ENCODE measurements at places on chromosomes 3 and 15. TPM values are rescaled to one million over a fixed set of nuclear protein-coding genes. Genes with fewer than 3 reads are reported as not detected.

- H3K27ac ChIP-seq = no peak overlapping the region
- H3K4me1 ChIP-seq = no peaks in the 10 kb centered on the region
- no peaks in the 10 kb centered on the region for H3K36me3 ChIP-seq
- H3K4me3 ChIP-seq = no peak overlapping the region
- no peak for DNase-seq
- no peaks in the 10 kb centered on the region for H3K27me3 ChIP-seq
These were observed 8.3 kb upstream of the BBX start for GRCh38 chr3:107514453-107514852.

DNA sequence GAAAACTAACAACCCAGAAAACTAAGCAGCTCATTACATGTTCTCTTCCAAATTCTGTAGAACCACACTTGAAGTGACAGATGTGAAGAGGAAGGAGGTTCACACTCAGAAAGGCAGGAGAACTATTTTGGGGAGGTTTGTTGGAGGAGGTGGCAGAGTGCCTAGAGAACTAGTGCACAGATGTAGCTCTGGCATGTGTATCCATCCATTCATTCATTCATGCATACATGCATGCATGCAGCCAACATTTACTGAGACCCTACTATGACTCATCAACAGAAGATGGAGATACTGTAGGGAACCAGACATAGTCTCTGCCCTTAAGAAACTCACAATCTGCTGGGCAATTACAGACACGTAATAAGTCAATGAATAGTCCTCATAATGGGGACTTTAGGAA is 116.7 kb downstream of the ERC2 start:
- no peak overlapping the region for H3K4me3 ChIP-seq
- no peaks in the 10 kb centered on the region for H3K36me3 ChIP-seq

GRCh38 chr15:81115054-81115939 is 18.8 kb upstream of the CFAP161 start:
- DNase-seq = no peak
- no peak overlapping the region for H3K4me3 ChIP-seq
- H3K27me3 ChIP-seq = no peaks in the 10 kb centered on the region
- no peak overlapping the region for H3K27ac ChIP-seq
- H3K36me3 ChIP-seq = no peaks in the 10 kb centered on the region

- H3K27ac ChIP-seq = no peak overlapping the region
- H3K27me3 ChIP-seq = no peaks in the 10 kb centered on the region
- no peak for DNase-seq
- no peaks in the 10 kb centered on the region for H3K36me3 ChIP-seq
- H3K4me3 ChIP-seq = no peak overlapping the region
- no peaks in the 10 kb centered on the region for H3K4me1 ChIP-seq
These were observed 103.6 kb downstream of the ECT2 start for GRCh38 chr3:172853921-172854666.

GRCh38 chr3:36992806-36993325 is at the start of gene EPM2AIP1:
Gene EPM2AIP1, minus strand, starts transcription at chr3:36993131. Its CDS starts 54 bp downstream, at chr3:36993077.
- peak within 1 kb of the TSS; percentile 98 for H3K27ac ChIP-seq
- H3K4me3 ChIP-seq = peak within 1 kb of the TSS; percentile 84
- peaks cover 5% of the 10 kb centered on the region for H3K4me1 ChIP-seq
- no peak for DNase-seq
- no peaks in the 10 kb centered on the region for H3K27me3 ChIP-seq

The ADCY5 gene
- polyA plus RNA-seq = 15.4 TPM

- peak overlapping the region; percentile 61 for H3K4me3 ChIP-seq
- H3K27me3 ChIP-seq = no peaks in the 10 kb centered on the region
- H3K27ac ChIP-seq = peak overlapping the region; percentile 90
- DNase-seq = peak; percentile 45
- no peaks in the 10 kb centered on the region for H3K36me3 ChIP-seq
- peaks cover 4% of the 10 kb centered on the region for H3K4me1 ChIP-seq
These were observed 452 bp downstream of the BBX start for GRCh38 chr3:107523289-107523538.

GRCh38 chr15:61702224-61703020 is 357.8 kb downstream of the VPS13C start:
- no peak overlapping the region for H3K4me3 ChIP-seq
- no peaks in the 10 kb centered on the region for H3K36me3 ChIP-seq

- no peaks in the 10 kb centered on the region for H3K36me3 ChIP-seq
- no peak overlapping the region for H3K4me3 ChIP-seq
- no peak for DNase-seq
These were observed 85.4 kb downstream of the SLC6A11 start for GRCh38 chr3:10901296-10901945.

DNA sequence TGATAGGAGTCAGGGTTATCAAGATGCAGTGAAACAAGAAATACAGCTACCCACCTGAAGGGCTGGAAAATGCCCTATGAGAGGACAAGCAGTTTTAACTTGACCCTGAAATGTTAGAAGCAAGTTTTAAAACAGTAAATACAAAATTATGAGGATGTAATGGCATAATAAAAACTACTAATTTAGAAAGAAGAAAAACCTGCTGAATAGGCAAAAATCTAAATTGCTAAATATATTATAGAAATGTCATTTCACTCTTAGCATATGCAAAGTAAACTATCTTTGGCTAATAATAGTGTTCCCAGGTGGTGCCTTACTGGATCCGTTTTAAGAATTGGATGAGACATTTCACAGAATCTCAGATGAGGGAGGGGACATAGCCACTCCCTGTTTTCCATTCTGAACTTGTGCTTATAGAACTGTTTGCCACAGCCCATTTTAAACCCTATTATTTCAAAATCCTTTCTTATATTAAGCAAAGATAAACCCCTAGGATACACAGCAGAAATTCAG is 294.6 kb downstream of the LSAMP start:
- H3K27me3 ChIP-seq = no peaks in the 10 kb centered on the region
- no peak for DNase-seq
- no peak overlapping the region for H3K4me3 ChIP-seq
- H3K27ac ChIP-seq = no peak overlapping the region
- H3K4me1 ChIP-seq = no peaks in the 10 kb centered on the region

DNA sequence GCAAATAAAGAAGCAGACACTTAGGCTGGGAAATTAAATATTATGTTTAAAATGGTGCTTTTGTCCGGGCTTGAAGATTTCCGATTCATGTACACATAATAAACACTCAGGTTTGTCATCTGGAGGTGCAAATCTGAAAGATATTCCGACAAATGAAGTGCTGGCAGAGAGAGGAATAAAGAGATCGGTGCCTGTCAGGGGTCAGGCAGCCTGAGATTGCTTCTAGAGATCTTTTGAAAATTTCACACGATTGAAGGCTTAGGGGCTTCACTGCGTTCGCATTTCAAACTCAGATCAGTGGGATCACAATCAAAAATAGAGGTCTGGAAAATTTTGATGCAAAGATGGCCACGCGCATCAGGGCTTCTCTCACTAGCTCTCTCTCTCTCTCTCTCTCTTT is 33.2 kb downstream of the NR2F2 start:
- peaks cover 6% of the 10 kb centered on the region for H3K4me1 ChIP-seq
- H3K27me3 ChIP-seq = no peaks in the 10 kb centered on the region
- no peak overlapping the region for H3K27ac ChIP-seq
- no peak overlapping the region for H3K4me3 ChIP-seq
- H3K36me3 ChIP-seq = no peaks in the 10 kb centered on the region

The MAGEL2 gene
- 0.75 TPM for polyA plus RNA-seq

- H3K4me1 ChIP-seq = peaks cover 14% of the 10 kb centered on the region
- DNase-seq = no peak
- H3K27ac ChIP-seq = no peak overlapping the region
- H3K4me3 ChIP-seq = no peak overlapping the region
These were observed 84.9 kb upstream of the PSMD6 start for GRCh38 chr3:64108231-64108630.

DNA sequence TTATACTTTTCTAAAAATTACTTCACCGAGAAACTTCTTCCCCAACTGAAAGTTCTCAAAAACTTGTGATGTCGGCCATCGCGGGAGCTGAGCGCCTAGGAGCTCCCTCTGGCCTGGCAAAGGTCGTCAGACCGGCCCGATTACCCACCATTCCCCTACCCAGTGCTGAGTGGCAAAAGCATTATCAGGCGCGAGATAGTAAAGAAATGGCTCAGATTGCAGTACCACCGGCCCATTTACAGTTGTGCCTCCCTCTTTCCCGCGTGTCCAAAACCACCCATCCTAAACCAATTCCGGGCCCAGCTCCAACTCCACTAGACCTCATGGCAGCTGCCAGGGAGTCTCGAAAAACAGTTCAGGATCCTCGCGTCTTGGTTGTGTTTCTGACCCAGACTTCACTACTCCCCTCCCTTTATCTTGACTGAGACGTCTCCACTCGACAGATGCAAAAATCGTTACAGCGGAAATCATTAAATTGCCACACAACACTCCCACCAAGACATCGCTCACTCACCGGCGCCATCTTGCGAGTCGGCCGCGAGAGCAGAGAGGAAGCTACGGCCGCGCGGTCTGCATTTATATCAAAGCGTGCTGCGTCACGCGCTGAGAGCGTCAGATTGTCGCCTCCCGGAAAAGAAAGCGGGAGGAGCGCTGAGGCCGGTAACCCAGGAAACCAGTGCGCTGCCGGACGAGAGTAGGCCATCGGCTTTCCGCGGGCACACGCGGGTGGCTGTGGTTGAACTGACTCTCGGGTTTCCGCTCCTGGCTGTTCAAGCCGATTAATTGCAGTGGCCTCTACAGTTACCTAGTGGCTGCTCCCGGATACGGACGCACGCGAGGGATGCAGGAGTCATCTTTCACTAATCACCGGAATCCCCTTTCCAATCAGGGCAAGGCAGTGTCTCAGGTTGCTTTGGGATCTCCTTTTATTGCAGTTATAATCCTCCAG is at the start of gene RPL22L1:
TSS of gene RPL22L1 (minus strand) at position 551 of the 949 bp plus-strand sequence. CDS start at position 523, 28 bp downstream.
- H3K27ac ChIP-seq = peak within 1 kb of the TSS; percentile 82
- H3K36me3 ChIP-seq = no peaks in the 10 kb centered on the region
- peak; percentile 92 for DNase-seq
- H3K27me3 ChIP-seq = no peaks in the 10 kb centered on the region
- peak within 1 kb of the TSS; percentile 82 for H3K4me3 ChIP-seq

GRCh38 chr15:78651007-78651406 is 10.0 kb upstream of the CHRNB4 start:
- H3K4me3 ChIP-seq = no peak overlapping the region
- H3K27me3 ChIP-seq = no peaks in the 10 kb centered on the region
- H3K36me3 ChIP-seq = no peaks in the 10 kb centered on the region
- H3K4me1 ChIP-seq = no peaks in the 10 kb centered on the region

DNA sequence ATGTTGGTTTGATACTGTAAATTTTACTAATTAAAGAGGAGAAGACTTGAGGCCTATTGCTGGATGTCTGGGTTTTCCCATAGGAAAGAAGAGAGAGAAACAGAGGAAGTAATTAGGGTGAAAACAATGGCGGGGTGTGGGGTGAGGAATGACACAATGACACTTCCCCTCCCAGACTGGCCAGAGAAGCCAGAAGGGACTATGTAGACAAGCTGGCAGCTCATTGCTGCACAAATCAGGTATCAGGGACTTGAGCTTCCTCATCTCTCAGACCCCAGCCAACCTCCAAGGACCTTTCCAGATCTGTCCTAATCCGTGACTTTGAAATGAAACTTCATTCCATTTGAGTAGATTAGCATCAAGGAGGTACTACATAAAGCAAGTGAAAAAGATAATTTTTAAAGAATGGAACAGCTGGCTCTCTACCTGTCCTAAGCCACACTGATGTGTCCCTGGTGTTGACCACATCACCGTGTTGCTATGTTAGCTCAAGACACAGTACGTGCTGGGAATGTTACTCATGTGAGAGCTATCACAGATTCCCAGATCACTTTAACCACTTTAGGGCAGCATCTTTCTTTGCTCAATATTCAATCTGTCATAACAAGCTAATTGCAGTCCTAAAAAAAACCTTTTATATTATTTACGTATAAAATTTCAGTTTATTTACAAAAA is 22.2 kb downstream of the TMEM212 start:
- no peak for DNase-seq
- H3K27ac ChIP-seq = no peak overlapping the region
- H3K4me1 ChIP-seq = peaks cover 2% of the 10 kb centered on the region
- no peak overlapping the region for H3K4me3 ChIP-seq

- no peaks in the 10 kb centered on the region for H3K36me3 ChIP-seq
- H3K4me1 ChIP-seq = no peaks in the 10 kb centered on the region
- H3K27ac ChIP-seq = no peak overlapping the region
- no peaks in the 10 kb centered on the region for H3K27me3 ChIP-seq
- no peak for DNase-seq
- no peak overlapping the region for H3K4me3 ChIP-seq
These were observed 1101.4 kb downstream of the ROBO1 start for GRCh38 chr3:78666470-78666800.

GRCh38 chr15:44394062-44394461 is 33.4 kb upstream of the CTDSPL2 start:
- no peak overlapping the region for H3K27ac ChIP-seq
- no peaks in the 10 kb centered on the region for H3K27me3 ChIP-seq
- DNase-seq = no peak
- no peaks in the 10 kb centered on the region for H3K36me3 ChIP-seq
- H3K4me3 ChIP-seq = no peak overlapping the region

DNA sequence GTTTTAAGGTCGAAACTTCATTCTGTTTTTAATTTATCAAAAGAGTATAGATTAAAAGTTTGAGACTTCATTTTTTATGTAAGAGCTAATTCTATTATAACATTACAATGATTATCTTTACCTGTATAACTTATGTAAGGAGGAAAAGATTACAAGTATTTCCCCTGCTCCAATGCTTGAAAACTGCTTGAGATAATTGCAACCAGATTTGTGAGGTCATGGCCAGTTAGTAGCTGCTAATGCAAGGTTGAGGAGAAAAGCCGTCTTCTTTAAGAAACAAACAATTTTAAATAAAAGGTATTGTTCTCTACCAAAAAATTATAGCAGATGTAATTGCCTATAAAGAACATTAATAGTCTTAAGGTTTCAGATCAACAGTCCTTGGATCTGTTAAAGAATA is 208.3 kb upstream of the UBE2E2 start:
- no peaks in the 10 kb centered on the region for H3K27me3 ChIP-seq
- H3K27ac ChIP-seq = no peak overlapping the region
- no peak for DNase-seq
- no peaks in the 10 kb centered on the region for H3K4me1 ChIP-seq
- H3K4me3 ChIP-seq = no peak overlapping the region

DNA sequence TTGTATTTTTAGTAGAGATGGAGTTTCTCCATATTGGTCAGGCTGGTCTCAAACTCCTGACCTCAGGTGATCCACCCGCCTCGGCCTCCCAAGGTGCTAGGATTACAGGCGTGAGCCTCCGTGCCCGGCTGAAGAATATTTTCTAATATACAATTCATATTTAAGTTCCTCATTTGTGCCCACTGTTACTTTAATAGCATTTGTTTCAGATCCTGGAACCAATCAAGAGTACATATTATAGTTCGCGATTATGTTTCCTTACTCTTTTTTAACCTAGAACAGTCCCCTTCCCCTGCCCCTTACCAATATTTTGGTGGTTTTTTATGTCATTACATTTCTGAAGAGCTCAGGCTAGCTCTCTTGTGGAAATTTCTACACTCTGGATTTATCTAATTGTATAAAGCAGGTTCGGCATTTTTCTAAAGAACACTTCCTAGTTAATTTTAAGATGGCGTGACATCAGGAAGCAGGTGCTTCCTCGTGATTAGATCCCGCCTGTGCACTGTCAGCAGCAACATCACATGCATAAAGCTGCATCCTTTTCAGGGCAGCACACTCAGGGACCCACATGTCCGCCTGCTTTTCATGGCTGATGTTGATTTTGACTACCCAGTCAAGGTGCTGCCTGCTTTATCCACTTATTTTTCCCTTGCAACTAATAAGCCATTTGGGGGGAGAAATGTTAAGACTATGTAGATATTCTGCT is 88.7 kb upstream of the EPHB3 start:
- no peak overlapping the region for H3K27ac ChIP-seq
- no peak overlapping the region for H3K4me3 ChIP-seq
- peaks cover 2% of the 10 kb centered on the region for H3K4me1 ChIP-seq
- no peak for DNase-seq

The GABRR3 gene
- polyA plus RNA-seq = not detected

The KLHL40 gene
- not detected for polyA plus RNA-seq

- H3K27ac ChIP-seq = no peak overlapping the region
- peak; percentile 14 for DNase-seq
- H3K4me1 ChIP-seq = peaks cover 7% of the 10 kb centered on the region
- no peaks in the 10 kb centered on the region for H3K27me3 ChIP-seq
- H3K4me3 ChIP-seq = no peak overlapping the region
These were observed 55.2 kb downstream of the CAPN7 start for GRCh38 chr3:15261274-15261673.

All from ovary (tissue), 10 donors.